ENCODE measurements at places on chromosomes 2 and 18.
A peak's percentile ranks its signal among the peaks of the same experiment; 100 is the strongest.

DNA sequence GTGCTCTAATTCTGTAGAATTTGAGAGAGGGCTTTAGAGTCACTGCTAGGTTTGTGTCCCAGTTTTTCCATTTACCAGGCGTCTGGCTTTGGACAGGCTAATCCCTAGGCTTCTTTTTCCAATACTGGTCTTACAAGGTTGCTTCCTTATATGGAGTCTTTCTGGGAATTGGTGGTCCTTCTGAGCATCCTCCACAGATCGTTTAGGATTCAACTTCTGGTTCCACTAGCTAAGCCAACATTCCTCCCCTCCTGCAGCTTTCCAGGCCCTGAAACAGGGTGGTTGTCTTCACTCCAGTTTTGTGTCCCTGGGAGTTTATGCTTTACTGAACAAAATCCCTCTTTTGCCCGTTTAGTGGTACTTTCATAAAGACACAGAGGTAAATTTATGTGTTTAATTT lies 170.6 kb downstream of the CERS6 start:
- DNase-seq, result no peak

- peak; percentile 45 for DNase-seq
Measured at GRCh38 chr2:109351164-109351756, 222.3 kb downstream of the SH3RF3 start.

GRCh38 chr2:222160125-222160524 lies 138.7 kb downstream of the PAX3 start:
- DNase-seq, result no peak

GRCh38 chr18:49573835-49574234 lies 12.0 kb downstream of the LIPG start:
- DNase-seq, result no peak

- no peak for DNase-seq
Measured at GRCh38 chr2:145752091-145752806, 1232.3 kb upstream of the ZEB2 start.
